Activated CD8-positive, alpha-beta memory T cell treated with anti-CD3 and anti-CD28 coated beads, Interleukin-2, amount 50 U/mL, for 48 hours (primary cell): ENCODE measurements at places on chromosomes 1 and 21.

DNA sequence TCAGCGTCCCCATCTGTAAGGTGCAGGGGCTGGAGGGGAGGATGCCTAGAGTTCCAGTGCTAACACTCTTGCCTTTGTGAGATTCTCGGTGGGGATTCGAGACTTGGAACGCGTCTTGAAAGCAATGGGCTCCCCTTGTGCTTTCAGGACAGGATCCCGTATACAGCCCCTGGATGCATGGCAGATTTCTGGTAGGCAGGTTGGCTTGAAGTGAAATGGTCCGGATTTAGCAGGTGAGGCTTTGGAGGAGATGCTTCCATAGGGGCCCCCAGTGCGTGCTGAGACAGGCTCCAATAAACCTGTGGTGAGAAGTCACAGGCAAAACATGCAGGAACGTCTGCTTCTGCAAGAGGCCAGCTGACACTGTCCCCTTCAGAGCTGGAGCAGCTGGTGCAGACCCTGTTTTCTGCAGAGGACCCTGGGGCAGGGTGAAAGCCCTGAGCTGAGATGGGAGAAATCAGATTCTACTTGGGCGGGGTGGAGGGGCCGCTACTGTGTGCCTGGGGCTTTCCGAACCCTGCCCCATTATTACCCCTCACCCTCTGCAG, 270.4 kb downstream of the PTPRU start:
- DNase-seq, result peak; percentile 26

DNA sequence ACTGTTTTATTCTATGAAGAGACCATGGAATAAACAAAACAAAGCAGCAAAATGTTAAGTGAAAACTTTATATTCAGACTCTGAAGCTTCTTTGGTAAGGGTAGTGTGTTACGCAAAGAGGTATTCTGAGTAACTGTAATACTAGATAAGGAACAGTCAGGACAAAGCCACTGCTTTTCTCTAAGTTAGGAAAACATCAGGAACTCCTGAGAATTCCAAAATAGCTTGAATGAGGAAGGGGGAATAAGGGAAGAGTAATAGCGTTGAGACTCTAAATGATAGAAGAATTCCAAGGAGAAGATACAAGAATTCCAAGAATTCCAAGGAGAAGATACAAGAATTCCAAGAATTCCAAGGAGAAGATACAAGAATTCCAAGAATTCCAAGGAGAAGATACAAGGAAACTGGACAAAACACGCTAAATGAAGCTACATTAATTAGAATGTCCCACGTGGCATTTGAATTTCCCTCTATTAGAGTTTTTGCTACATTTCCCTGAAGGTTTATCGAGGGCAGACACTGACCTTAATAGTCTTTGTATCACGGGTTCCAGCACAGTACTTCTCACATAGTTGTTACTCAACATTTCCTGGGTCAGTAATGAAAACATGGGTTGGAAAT, 71.5 kb downstream of the SMYD3 start:
- no peak for DNase-seq

DNA sequence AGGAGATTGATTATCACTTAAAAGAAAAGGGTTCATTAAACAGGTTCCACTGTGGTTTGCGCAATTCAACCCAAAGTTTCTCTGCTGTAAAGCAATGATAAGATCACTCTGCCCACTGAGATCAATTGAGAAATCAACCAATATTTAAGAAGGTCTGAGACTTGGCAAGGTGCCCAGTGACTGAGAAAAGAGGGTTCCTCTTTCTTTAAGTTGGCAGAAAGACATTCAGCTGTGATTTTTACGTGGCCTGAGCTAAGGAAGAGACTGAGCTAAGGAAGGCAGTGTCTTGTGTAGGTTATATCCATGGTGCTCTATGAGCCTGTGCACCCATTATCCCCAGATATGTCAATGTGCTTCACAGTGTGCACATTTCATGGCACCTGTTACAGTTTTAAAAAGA, 344.1 kb downstream of the DISC1 start:
- no peak for DNase-seq

- no peak for DNase-seq
Measured at GRCh38 chr1:15196807-15197530, 43.4 kb downstream of the TMEM51 start.

GRCh38 chr1:226092965-226093364, 30.4 kb downstream of the H3-3A start:
- no peak for DNase-seq

GRCh38 chr1:171213559-171214454, 28.7 kb downstream of the FMO2 start:
- DNase-seq, result no peak

DNA sequence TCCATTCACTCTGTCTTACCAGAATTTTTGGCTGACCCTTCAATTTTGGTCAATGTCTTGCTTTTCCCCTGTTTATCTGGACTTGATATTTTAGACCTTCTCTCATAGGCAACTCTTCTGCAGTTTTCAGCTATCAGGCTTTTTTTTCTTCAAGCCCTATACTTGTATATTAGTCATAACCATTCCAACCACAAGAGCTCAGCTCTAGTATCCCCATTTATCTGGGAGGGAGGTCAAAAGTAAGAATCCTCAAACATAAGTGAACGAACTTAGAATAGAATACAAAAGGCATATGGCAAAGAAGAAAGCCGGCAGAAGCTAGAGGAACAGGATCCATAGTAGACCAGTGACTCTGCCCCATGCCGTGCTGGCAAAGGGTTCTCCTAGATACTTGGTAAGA, 45.9 kb upstream of the TNFSF4 start:
- no peak for DNase-seq

DNA sequence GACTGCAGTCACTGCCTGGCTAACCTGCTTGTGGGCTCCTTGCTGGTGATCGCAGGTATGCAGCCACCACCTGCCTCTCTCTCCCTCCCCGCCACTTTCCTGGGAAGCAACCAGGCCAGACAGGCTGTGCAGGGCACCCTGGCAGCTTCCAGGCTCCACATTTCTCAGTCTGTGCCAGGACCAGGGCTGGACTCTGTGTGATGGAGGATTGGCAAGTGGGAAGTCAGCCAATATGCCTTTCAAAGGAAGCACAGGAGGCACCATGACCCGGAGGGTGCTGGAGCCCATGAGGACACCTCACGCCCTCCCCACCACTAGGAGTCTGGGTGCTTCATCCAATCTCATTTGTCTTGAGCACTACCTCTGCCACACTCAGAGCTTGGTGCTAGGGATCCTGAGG, 15.8 kb upstream of the DISP3 start:
- no peak for DNase-seq

DNA sequence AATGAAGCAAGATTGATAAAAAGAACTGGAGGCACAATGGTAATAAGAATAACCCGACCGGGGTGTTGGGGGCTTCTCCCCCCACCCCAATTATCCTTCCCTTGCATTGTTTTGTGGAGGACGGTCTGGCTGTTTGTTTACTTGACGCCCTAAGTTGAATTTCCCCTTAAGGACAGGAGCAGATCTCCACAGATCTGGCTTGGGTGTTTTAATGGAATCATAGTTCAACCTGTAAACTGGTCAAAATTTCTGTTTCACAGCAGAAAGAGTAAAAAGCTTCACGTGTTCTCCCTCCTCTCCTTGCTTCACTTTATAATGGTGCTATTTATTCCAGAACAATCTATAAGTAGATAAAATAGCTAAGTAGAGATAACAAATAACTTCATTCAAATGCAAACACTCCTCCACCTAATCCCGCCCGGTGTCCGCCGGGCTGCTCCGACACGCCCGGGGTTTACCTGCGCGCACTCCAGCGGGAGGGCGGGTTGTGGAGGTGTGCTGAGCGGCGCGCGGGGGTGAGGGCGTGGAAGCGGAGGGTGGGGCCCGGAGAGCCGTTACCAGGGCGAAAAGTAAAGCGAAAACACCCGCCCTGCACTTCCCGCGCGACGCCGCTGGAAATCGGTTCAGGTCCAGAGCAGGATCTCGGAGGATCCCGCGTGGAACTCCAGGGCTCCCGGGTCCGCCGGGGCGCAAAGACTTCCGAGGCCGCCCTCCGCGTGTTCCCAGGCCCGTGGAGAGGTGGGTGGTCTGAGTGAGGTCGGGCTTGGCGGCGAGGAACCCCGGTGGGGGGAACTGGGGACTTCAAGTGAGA, 2.0 kb upstream of the ATF3 start:
- DNase-seq, result peak; percentile 68

DNA sequence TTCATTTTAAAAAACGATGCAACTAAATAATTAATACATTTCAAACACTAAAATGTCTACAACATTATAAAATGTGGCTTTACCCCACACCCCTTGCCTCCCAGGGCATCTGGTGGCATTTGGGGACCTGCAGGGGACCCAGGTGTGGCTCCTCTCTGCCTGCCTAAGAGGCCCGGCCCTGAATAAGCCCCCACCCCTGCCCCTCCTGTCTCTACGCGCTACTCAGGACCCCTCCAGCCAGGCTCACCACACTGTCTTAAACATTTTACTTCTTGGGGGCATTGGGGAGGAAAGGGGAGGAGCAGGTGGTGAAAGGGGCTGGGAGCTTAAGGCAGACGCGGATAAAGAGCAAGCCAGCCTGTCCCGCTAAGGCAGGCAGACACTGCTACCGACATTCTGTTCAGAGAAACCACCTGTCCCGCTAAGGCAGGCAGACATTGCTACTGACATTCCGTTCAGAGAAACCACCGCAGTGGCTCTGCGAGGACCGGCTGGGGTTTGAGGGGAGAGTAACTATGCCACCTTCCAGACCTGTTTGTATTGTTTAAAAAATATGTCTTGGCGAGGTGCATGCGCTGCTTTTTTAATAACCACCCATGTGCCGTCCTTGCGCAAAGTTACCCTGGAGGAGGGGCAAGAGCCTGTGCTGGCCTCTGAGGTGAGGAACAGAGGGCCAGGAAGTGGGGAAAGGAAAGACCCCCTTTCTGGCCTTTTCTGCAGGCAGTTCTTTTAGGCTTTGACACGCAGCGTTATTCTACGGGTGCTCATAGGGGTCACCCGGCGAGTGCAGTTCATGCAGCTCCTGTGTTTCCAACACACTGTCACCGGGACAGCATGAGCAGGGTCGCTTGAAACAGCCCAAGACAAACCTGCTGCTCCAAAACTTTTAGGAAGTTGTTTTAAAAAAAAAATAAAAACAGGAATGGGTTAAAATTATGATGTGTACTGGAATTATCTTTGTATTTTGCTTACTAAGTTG, 51.3 kb upstream of the RIPK4 start:
- DNase-seq, result no peak

DNA sequence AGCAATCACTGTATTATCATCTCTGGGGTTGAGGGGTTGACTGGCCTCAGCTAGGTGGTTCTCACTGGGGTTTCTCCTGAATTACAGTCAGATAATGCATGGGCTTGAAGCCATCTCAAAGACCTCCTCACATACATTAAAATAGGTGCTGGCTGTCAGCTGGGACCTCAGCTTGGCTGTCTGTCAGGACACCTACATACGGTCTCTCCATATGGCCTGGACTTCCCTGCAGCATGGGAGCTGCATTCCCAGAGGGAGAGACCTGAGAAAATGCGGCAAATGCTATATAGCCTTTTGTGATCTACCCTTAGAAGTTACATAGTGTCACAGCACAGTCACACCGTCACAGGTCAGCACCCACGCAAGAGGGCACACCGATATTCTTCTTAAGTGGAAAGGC, 93.6 kb downstream of the TSEN15 start:
- DNase-seq, result no peak

DNA sequence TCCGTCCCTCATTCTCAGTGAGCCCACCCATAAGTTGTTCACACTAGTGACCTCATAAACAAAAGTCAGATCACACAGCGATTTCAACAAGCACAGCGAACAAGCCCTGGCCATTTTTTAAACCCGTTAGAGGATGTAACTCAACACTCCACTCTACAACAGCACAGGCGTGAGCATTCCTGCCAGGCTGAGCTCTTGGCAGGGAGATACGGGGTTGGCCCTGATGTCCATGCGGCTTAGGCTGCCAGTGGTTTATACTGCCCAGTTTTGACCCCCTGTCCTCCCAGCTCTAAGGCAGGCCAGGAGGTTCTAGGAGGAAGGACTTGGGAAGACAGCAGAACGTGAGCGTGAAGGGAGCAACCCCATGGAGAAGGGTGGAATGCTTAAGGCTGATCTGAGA, 35.0 kb downstream of the PARP1 start:
- DNase-seq, result no peak

- DNase-seq, result no peak
Measured at GRCh38 chr1:47852006-47852718, 145.0 kb downstream of the TRABD2B start.

GRCh38 chr1:162695687-162696086, 63.4 kb downstream of the DDR2 start:
- DNase-seq, result no peak

DNA sequence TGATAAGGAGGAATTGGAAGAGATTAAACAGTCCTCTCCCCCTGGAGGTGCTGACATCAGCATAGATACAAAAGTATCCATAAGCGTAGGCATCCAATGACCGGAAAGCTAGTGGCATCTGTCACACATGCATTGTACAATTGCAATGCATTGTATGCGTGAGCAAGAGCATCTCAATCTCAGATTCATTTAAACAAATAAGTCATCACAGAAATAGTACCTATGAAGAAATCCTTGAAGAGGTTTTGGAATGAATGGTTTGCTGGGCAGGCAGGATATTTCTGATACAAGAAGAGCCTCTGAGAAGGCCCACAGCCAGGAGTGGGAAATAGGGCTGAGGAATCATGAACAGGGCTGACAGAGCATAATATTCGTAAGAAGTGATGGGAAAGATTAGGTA, 88.9 kb upstream of the ABCD3 start:
- no peak for DNase-seq

GRCh38 chr1:7234471-7234755, 449.2 kb downstream of the CAMTA1 start:
- no peak for DNase-seq

DNA sequence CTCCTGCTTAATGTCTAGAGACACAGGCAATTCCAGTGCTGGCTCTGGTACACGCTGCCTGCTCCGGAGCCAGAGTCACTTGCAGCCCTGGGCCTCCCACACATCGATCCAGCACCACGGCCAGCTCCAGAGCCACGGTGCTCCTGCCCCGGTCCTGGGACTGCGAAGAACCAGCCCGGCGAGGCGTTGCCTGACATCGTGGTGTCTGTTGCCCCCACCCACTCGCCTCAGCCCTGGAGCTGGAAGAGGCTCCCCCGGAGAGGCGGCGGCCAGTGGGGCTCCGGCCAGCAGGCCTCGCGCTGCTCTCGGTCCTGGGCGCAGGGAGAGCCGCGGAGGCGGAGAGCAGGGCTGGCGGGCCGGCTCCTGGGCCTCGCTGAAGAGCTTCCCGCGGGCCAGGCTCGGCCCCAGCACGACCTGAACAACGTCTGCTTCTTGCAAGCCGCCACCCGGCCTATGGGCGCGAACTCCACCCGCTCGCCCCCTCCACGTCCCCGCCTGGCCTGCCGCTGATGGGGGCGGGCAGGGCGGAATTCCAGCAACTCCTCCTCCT, 364.8 kb downstream of the CEP170 start:
- DNase-seq, result no peak

DNA sequence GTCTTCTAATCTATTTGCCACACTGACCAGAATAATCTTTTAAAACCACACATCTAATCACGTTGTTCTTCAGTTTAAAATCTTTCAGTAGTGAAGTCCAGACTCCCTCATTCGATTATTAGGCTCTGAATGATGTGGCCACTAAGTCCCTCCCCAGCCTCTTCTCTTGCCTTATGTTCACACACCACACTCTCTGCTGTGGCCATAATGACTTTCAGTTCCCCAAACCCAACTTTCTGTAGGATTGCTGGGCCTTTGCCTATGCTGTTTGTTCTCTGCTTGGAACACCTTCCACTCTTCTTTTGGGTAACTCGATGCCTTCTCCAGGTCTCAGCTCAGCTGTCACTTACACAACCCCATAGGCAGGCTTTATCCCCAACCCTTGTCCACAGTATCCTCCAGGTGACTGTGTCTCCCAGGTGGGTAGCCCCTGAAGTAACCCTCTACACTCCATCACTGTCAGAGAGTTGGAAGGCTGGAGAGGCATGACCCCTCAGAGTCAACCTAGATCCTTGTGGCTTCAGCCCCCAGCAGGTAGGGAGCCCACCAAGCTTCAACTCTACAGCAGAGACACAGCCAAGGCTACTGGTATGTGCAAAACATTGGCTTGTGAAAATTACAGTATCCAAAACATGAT, 8.4 kb upstream of the SLC37A1 start:
- DNase-seq, result no peak
